Activated CD8-positive, alpha-beta T cell treated with anti-CD3 and anti-CD28 coated beads for 36 hours (primary cell): ENCODE measurements at places on chromosomes 6 and 20.

GRCh38 chr20:9531581-9531980, 17.2 kb downstream of the LAMP5 start:
- peaks cover 3% of the 10 kb centered on the region for H3K27me3 ChIP-seq
- H3K4me3 ChIP-seq = no peak overlapping the region
- H3K36me3 ChIP-seq = no peaks in the 10 kb centered on the region
- no peak for DNase-seq
- no peak overlapping the region for H3K27ac ChIP-seq

- no peak overlapping the region for H3K4me3 ChIP-seq
- no peaks in the 10 kb centered on the region for H3K36me3 ChIP-seq
- H3K4me1 ChIP-seq = peaks cover 6% of the 10 kb centered on the region
- peaks cover 22% of the 10 kb centered on the region for H3K27me3 ChIP-seq
Observed at GRCh38 chr6:165770397-165771082, 107.5 kb upstream of the PDE10A start.

DNA sequence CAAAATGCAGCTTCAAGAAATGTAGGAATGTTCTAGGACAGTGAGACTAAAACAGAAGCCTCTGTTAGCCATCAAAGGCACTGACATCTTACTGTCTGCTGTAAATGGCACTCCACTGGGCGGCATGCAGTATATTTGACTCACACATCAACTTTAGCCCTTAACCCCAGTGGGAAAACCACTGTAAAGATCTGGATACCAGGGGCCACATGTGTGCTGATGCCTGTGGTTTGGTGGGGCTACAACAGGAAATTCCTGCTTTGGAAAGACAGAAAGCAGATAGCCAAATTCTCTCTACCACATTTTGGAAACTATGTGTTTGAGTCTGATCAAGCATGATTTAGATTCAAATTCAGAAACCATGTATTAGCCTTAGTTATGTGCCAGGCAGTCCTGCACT, 4.3 kb downstream of the PFDN4 start:
- no peaks in the 10 kb centered on the region for H3K27me3 ChIP-seq
- peaks cover 22% of the 10 kb centered on the region for H3K36me3 ChIP-seq
- no peak overlapping the region for H3K27ac ChIP-seq
- H3K4me1 ChIP-seq = peaks cover 33% of the 10 kb centered on the region
- H3K4me3 ChIP-seq = no peak overlapping the region

DNA sequence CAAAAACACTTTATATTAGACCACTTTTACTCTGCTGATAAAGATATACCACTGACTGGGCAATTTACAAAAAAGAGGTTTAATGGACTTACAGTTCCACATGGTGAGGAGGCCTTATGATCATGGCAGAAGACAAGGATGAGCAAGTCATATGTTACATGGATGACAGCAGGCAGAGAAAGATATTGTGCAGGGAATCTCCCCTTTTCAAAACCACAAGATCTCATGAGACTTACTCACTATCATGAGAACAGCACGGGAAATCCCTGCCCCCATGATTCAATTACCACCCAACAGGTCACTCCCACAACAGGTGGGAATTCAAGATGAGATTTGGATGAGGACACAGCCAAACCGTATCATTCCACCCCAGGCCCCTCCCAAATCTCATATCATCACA, 1383.8 kb upstream of the MAP3K7 start:
- no peaks in the 10 kb centered on the region for H3K4me1 ChIP-seq
- H3K27ac ChIP-seq = no peak overlapping the region
- H3K36me3 ChIP-seq = no peaks in the 10 kb centered on the region

- no peak for DNase-seq
- H3K4me3 ChIP-seq = no peak overlapping the region
- H3K27ac ChIP-seq = no peak overlapping the region
- H3K36me3 ChIP-seq = peaks cover 13% of the 10 kb centered on the region
- peaks cover 9% of the 10 kb centered on the region for H3K4me1 ChIP-seq
- no peaks in the 10 kb centered on the region for H3K27me3 ChIP-seq
Observed at GRCh38 chr6:307065-307814, 15.0 kb downstream of the DUSP22 start.
